ENCODE measurements at places on chromosomes 1 and 21. TPM values are rescaled to one million over a fixed set of nuclear protein-coding genes. Genes with fewer than 3 reads are reported as not detected.

The NBPF4 gene
- not detected for total RNA-seq

The XKR8 gene
- 6.1 TPM for total RNA-seq

The PRKCZ gene
- 0.76 TPM for total RNA-seq

The MSH4 gene
- under 0.01 TPM for total RNA-seq

The LCE1F gene
- total RNA-seq = not detected

The HMCN1 gene
- total RNA-seq = 8.7 TPM

The SRSF11 gene
- 87.7 TPM for total RNA-seq

The SLC39A1 gene
- total RNA-seq = 104 TPM

The NMNAT2 gene
- total RNA-seq = under 0.01 TPM

The ATAD3C gene
- not detected for total RNA-seq

The OR4F16 gene
- not detected for total RNA-seq

The KRTAP19-2 gene
- total RNA-seq = not detected

The ALG6 gene
- total RNA-seq = 12.3 TPM

The SLX9 gene
- total RNA-seq = 25.4 TPM

The ATP5IF1 gene
- 220 TPM for total RNA-seq

The KRTAP21-2 gene
- total RNA-seq = not detected

The MAP3K21 gene
- 1.2 TPM for total RNA-seq

The CAMK2N1 gene
- total RNA-seq = 0.97 TPM

The LRRC3 gene
- 0.61 TPM for total RNA-seq

The UBR4 gene
- 70.2 TPM for total RNA-seq

The PARK7 gene
- 381 TPM for total RNA-seq

The OR2T11 gene
- not detected for total RNA-seq

The MAP1LC3C gene
- total RNA-seq = under 0.01 TPM

The AADACL4 gene
- total RNA-seq = not detected

The SYTL1 gene
- total RNA-seq = not detected

The RCSD1 gene
- 0.15 TPM for total RNA-seq

The NCMAP gene
- total RNA-seq = not detected

The EPB41 gene
- total RNA-seq = 22.1 TPM

Measured in epithelial cell of umbilical artery (primary cell).